ENCODE measurements at places on chromosomes 11 and 22. TPM values are rescaled to one million over a fixed set of nuclear protein-coding genes. Genes with fewer than 3 reads are reported as not detected.

Gene INS
- total RNA-seq: not detected

Gene ZBED4
- total RNA-seq: 4.7 TPM

Gene IFT27
- total RNA-seq: 28.4 TPM

DNA sequence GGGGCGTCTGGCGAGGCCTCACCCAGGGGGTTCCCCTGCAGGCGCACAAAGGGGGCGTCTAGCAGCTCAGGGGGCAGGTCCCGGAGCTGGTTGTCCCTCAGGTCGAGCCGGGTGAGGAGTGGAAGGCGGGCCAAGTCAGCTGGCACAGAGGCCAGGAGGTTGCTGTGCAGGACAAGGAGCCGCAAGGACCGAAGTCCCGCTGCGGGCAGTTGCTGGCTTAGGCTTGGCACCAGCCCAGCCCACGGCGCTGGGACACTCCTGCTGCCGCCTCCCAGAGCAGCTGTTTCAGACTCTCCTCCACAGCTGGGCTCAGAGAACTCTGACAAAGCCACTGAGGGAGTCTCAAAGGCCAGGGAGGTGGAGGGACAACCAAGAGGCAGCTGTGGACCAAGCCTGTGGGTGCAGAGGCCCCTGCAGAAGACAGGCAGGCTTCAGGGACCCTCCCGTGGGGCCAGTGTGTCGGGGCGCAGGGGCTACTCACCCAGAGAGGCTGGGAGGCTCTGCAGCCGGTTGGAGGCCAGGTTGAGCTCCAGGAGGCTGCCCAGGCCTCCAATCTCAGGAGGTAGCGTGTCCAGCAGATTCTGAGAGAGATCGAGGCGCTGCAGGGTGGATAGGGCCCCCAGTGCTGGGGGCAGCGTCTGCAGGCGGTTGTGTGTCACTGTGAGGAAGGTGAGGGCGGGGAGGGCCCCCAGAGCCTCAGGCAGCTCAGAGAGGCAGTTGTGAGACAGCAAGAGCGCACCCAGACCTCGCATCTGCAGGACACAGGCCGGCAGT lies 2.2 kb downstream of the PIDD1 start:
- DNase-seq: no peak

- peak; percentile 86 for DNase-seq
Observed at GRCh38 chr11:58024601-58025091, 965 bp downstream of the OR9Q1 start.

DNA sequence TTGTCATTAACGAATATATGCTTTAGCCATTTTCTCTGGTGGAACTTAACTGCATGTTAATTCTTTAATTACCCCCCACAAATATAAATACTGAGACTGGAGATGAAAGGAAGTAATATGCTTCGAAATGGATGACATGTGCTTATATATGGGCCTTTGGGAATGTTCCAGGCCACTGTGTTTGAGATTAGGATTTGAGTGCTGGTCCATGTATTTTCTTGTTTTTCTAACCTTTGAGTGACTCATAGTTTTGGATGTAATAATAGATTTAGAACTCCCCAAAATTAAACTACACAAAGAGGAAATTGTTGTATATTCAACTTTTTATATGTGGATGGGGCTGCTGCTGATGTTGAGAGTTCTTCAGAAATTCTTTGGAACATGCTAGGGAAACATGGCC lies 54.2 kb downstream of the EXT2 start:
- no peak for DNase-seq
